ENCODE measurements at places on chromosomes 6 and 20.

- DNase-seq = no peak
These were observed 186.1 kb downstream of the UNC5CL start for GRCh38 chr6:40852779-40853373.

- DNase-seq = no peak
These were observed 127.0 kb upstream of the MAN1A1 start for GRCh38 chr6:119476554-119476953.

DNA sequence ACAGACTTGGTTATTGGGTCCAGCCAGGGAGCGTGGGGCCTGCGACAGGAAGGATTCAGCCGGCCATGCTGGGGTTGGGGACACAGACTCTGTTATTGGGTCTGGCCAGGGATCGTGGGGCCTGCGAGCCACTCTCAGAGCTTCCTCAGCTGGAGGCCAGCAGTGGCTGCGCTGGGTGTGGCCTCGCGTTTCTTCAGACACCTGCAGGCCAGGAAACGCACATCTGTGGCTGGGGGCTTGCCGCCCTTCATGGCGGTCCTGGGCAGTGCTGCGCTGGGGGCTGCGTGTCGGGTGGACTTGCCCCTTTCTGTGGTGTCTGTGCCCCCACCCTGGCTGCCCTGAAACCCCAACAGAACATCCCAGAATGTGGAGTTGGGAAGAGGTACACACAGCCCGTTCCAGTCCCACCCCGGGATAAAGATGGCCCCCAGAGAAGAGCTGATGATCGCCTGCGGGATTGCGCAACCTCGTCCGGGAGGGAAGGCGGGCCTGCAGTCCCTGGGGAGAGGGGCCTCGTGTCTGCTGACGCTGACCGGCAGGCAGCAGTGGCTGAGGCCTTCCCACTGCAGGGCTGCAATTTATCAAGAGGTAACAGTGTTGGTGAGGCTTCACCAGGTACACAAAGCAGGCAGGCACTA is 16.9 kb upstream of the MTG2 start:
- no peak for DNase-seq

DNA sequence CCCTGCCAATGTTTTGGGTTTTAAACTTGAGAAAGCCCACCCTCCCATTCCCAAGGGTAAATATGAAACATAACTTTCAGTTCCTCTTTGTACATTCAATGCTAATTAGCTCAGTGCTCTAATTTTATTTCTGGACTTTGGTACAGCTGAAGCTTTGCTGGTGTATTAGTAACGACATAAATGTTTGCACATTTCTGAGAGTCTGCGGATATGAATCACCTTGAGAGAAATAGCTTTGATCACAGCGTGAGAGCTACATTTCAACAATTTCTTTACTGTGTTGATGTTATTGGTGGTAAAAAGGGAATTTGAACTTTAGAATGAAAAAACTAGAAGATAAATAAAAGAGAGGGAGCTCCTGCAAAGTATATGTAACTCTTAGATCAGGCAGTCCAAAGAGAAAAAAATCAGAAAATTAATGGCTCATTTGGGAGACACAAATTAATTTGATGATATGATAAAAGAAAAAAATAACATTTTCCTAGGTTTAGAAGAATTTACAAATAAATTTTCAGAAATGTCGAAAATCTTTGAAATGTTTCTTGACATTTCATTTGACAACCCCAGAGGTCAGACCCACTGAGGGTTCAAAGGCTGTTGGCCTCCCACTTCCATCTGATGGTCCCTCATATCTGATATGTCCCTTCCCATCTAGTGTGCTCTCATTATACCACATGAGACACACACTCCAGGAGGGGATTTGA is 38.5 kb upstream of the CAP2 start:
- no peak for DNase-seq

DNA sequence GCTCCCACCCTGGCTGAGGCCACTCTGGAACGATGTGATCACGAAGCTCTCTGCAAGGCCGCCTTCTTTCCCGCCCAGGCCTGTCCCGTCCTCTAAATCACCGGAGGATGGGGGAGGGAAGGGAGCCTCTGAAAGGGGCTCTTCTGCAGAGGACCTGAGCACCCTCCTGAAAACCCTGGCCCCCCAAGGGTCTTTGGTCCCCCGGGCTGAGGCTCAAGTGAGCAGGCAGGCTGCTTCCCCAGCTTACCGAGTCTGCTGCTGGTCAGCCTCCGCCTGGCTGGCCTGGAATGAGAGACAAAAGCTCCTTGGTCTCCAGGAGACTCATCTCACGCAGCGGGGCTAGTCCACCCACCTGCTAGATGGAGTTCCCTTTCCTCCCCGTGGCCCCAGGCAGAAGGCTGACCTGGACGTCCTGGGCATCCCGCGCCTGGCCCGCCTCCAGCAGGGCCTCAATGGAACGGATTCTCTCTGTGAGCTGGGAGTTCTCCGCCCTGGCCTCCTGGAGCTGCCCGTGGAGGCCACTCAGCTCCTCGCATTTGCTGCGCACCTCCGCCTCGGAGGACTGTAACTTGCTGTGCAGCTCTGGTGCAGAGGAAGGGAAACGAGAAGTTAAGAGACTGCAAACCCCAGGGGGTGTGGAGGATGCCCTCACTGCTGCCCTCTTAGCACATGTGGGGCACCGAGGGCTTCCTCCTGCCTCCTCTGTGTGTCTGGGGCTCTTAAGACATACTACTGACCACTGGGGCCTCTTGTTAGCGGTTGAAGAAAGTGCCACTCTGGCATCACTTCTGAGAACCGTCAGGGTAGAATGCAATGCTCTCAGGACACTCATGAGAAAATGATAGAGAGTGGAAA is 54.7 kb downstream of the RRBP1 start:
- no peak for DNase-seq

- no peak for DNase-seq
These were observed 1142.8 kb upstream of the EYS start for GRCh38 chr6:66849843-66850242.

DNA sequence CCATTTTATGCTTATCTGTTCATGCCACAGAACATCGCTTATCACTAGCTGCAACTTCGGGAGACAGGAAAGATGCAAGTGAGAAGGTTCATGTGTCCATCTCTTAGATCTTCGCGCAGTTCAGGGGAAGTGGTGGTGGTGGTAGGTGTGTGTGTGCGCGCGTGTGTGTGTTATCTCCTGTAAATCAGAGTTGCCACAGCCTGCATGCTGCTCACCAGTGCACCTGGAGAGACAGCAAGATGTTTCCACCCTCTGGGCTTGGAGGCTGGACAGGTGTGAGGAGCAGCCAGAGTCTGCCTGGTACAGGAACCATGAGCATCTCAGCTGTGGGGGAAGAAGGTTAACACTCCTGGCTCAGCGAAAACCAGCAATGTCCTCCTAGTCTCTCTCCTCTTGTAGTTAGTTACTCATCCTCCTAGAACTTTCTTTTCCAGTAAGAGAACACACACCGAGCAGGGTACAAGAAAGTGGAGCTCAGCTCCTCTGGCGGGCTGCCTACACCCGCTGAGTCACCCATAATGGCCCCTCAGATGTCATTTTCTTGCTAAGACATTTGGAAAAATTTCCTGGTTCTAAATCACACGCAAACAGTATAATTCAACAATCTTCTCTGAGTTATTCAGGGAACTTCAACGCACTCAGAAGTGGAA is 5.1 kb upstream of the TUBB1 start:
- no peak for DNase-seq

- no peak for DNase-seq
These were observed 6.4 kb downstream of the GDAP1L1 start for GRCh38 chr20:44253528-44253927.

- DNase-seq = no peak
These were observed 149.1 kb upstream of the FAM83B start for GRCh38 chr6:54697424-54697823.

- DNase-seq = no peak
These were observed 31.9 kb upstream of the NFATC2 start for GRCh38 chr20:51574248-51575033.

DNA sequence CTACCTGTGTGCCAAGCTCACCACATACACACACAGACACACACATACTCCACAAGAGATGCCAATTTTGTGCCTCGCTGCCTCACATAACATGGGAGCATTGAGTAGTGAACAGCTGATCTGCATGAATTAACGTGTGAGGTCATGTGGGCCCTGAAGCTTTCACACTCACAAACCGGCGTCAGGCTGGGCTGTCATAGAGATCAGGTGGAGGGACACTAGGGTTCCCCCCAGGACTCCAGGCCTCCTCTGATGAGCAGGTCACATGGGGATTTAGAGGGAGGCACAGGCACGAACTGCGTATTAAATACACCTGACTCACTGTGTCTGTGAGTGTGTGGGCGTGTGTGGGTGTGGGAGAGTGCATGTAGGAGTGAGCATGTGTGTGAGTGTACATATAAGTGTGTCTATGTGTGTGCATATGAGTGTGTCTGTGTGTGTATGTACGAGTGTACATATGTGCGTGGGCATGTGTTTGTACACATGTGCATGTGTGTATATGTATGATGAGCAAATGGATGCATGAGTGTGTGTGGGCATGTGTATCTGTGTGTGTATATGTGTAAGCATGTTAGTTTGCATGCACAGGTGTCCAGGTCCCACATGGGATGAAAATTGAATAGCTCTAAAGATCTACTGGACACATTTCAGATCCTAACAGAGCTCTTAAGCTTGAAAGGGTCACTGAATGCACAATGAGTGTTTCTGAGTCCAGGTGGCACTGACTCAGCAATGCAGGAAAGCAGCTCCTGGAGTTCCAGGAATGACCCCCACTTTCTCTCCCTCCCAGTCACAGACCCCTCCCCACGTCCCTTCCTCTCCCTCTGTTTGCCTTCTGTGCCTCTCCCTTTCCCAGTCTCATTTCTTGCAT is 336.6 kb downstream of the PREX1 start:
- no peak for DNase-seq

GRCh38 chr20:19785983-19786285 is 27.9 kb downstream of the RIN2 start:
- DNase-seq = no peak

DNA sequence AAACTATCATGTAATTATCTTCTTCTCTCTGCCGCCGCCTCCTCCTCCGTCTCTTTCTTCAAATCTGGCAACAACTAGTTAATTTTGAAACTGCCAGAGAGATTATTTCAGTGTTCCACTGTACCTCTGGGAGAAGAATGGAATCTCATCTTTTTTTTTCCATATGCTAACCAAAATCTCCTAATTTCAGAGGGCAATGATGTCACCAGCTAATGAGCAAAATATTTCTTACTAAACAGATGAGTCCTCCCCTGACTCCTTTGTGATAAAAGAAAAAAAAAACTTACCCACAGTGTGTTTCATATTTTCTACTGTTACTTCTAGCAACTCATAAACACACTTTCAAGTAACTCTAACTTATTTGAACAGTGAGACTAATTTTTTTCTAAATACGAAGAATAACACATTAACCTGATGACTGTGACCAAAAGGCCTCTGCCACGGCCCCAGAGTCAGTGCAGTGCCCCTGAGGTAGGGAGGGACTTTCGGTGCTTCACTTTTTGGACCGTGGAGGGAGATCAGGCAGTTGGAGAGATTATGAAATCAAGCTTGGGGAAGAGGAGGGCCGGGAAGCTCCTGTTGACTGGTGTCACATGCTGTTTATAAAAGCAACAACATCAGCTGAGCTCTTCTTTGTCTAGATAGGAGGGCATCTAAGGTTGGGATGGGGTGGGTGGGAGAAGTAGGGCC is 159.6 kb downstream of the SASH1 start:
- no peak for DNase-seq
